Activated CD8-positive, alpha-beta memory T cell treated with anti-CD3 and anti-CD28 coated beads for 36 hours (primary cell): ENCODE measurements at places on chromosomes 2 and 18. TPM values are rescaled to one million over a fixed set of nuclear protein-coding genes. Genes with fewer than 3 reads are reported as not detected.

ELOA2 gene
- not detected for total RNA-seq

CSRNP3 gene
- not detected for total RNA-seq

WDR12 gene
- 144 TPM for total RNA-seq

RPL31 gene
- 1,418 TPM for total RNA-seq

DUSP19 gene
- total RNA-seq, result 3.4 TPM

CYBRD1 gene
- 0.97 TPM for total RNA-seq

SERPINE2 gene
- total RNA-seq, result 9.9 TPM

CFAP65 gene
- total RNA-seq, result not detected

CYRIA gene
- total RNA-seq, result 0.95 TPM

AGXT gene
- total RNA-seq, result not detected

GPC1 gene
- total RNA-seq, result 1.7 TPM

CLIP4 gene
- 21.5 TPM for total RNA-seq

NPHP1 gene
- 2.5 TPM for total RNA-seq

PELI1 gene
- 34.0 TPM for total RNA-seq

SPC25 gene
- total RNA-seq, result 26.8 TPM

SLC23A3 gene
- 2.9 TPM for total RNA-seq

HDAC4 gene
- total RNA-seq, result 23.5 TPM
